Renal pelvis (tissue), 12 donors: ENCODE measurements at places on chromosomes 3 and 15. TPM values are rescaled to one million over a fixed set of nuclear protein-coding genes. Genes with fewer than 3 reads are reported as not detected.

The TM6SF1 gene
- 2.6 TPM for polyA plus RNA-seq

The FBXO40 gene
- not detected for polyA plus RNA-seq

The USP19 gene
- 61.4 TPM for polyA plus RNA-seq

The AQP9 gene
- 0.56 TPM for polyA plus RNA-seq

GRCh38 chr3:55879901-55880331 is 392.8 kb upstream of the WNT5A start:
- no peak for DNase-seq

GRCh38 chr3:140863580-140864009 is 78.0 kb upstream of the SLC25A36 start:
- DNase-seq, result peak; percentile 72

DNA sequence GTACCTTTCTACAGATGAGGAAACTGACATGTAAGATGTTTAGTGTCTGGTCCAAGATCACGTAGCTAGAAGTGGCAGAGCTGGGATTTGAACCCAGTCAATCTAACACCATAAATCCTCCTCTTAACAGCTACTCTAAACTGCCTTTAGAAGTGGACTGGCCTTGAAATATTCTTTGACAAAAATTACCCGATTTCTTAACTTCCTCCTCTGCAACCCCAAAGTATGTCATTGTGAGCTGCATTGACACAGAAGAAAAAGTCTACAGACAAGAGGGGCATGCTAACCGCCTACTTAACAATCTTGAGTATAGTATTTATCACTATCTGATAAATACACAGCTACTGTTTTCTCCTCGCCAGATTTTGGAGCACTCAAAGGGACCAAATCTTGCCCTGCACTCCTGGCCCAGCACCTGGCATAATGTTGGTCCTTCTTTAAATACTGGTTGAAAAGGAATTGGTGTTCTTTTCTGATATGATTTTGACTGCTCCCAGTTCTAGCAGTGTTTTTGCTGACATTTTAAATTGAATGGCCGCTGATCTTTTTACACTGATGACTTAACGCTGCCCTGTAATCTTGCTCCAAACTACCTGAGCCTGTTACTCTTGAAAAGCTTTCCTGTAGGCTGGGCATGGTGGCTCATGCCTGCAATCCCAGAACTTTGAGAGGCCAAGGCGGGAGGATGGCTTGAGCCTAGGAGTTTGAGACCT is 36.9 kb downstream of the ITPR1 start:
- DNase-seq, result no peak

GRCh38 chr3:48429317-48429959 is 448 bp downstream of the PLXNB1 start:
- DNase-seq, result no peak

DNA sequence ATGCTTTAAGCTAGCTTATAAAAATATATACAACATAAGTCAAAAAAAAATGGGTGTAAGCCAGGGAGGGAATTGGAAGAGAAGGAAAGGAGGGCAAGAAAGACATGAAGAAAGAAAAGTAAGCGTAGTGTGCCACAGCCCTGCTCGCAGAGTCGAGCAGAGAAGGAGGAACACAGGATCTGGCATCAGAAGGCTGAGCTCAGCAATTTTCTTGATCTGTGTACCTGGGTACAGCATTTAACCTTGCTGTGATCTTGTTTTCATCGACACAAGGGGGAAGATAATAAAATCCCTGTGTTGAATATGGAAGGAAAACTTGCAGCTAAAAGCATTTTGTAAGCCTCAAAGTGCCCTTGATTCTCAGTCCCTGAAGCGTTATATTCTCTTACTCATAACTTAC is 23.7 kb upstream of the C2CD4B start:
- no peak for DNase-seq

- no peak for DNase-seq
Observed at GRCh38 chr15:54803134-54803808, 393.5 kb downstream of the RSL24D1 start.

- no peak for DNase-seq
Observed at GRCh38 chr15:39354189-39354588, 226.7 kb upstream of the THBS1 start.

GRCh38 chr3:30129765-30130164 is 476.6 kb upstream of the TGFBR2 start:
- DNase-seq, result no peak

DNA sequence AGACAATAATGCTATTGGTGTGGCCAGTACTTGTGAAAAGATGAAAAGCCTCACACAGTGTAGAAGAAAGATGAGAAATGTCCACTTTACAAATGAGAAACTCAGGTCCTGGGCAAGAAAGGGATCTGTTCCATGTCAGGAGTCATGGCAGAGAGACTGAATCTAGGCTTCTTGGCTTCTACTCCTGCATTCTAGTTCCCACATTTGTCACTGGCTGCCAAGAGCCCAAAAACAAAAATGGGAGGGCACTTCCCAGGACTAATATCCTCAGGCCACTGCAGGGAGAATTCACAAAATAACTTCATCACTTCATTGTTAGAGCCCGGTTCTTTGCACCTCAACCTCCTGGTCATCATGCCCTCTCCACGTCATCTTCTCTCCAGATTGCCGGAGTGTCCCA is 337.5 kb downstream of the NTRK3 start:
- DNase-seq, result no peak

DNA sequence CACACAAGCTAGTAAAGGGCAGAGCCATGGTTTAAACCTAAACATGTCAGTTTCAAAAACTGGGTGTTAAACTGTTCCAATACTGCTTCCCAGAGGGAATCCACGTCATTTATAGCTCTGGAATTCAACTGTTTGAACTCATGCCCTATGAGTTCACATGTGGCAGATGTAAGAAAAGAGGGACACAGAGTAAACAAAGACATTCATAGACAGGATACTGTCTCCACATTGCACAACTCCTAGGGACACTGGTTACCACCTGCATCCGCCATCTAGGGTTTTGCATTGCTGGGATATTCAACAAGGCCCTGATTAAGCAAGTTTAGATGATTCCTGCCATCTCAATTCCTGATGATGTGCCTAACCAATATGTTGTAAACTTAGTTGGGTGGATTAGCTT is 134.1 kb upstream of the COL8A1 start:
- no peak for DNase-seq
